ENCODE measurements at places on chromosomes 6 and 20.
A peak's percentile ranks its signal among the peaks of the same experiment; 100 is the strongest.

DNA sequence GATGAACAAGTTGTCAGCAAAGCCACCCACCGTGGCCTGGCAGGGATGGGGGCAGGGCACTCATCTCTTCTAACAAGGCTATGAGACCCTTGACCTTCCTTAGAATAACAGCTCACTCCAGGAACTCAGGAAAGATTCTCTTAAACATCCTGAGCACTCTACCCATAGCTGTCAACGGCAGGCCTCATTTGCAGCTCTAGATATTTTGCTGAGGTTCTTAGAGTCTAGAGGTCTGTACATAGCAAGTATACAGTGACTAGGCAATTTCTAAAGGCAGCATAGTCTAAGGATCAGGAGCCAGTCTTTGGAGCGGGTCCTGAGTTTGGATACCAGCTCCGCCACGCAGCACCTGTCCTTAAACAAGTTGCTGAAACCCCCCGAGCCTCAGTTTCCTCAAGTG is 11.7 kb downstream of the TRERF1 start:
- no peak for DNase-seq

GRCh38 chr20:43016257-43016656 is 173.4 kb downstream of the PTPRT start:
- DNase-seq = no peak

DNA sequence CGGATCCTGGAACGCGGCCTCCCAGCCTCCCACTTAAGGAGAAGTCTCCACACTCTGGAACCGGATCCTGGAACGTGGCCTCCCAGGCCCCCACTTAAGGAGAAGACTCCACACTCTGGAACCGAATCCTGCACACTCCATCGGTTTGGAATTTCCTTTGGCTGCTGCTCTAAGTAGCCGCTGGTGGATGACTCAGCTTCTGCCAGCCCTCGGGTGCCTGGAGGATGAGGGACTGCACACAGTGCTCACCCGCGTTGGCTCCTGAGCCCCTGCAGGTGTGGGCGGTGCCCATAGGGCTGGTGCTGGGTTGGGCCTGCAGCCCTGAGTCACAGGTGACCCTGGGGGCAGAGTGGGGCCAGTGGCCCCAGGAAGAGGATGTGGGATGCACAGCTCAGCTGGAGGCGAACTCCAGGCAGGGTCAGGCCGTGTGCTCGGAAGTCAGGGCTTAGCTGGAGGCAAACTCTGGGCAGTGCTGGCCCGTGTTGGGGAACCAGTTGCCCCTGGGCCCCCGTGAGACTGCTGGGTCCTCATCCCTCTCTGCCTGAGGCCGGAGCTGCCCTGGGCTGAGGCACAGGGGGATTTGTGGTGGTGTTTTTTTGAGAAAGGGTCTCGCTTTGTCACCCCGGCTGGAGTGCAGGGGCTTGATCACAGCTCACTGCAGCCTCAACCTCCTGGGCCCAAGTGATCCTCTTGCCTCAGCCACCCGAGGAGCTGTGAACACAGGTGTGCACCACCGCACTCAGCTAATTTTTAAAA is 13.9 kb upstream of the TNFRSF6B start:
- DNase-seq = no peak

DNA sequence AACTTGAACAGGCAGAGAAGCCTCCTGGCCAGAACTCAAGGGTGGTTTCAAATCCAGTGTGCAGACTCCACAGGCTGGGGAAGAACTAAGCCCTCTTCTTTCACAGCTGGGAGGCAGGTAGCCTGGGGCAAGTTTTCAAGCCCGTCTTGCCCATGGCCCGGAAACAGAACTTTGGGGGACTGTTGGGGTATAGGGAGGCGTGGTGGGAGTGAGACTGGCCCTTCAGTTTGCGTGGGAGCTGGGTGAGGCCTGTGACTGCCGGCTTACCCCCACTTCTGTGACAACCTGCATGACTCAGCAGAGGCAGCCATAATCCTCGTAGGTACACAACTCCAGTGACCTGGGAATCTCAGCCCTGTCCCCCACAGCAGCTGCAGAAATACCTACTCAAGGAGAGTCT is 1125.7 kb downstream of the HACE1 start:
- no peak for DNase-seq

DNA sequence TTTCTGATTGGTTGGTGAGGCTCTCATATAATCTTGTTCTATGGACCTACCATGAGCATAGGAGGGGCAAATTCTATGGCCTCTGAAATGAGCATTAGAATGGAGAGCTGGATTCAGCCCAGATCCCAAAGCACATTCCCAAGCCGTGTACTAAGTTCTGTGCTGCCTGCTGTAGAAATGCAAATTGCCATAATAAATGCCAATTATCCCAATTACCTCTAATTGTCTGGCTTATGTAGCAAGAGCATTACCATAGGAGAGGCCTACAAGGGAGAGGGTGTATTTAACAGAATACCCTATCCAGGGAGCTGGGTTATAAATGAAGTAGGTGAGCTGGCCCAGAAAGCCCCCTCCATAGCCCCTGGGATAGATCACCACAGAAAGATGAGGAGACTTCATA is 126.8 kb downstream of the LRFN2 start:
- no peak for DNase-seq

DNA sequence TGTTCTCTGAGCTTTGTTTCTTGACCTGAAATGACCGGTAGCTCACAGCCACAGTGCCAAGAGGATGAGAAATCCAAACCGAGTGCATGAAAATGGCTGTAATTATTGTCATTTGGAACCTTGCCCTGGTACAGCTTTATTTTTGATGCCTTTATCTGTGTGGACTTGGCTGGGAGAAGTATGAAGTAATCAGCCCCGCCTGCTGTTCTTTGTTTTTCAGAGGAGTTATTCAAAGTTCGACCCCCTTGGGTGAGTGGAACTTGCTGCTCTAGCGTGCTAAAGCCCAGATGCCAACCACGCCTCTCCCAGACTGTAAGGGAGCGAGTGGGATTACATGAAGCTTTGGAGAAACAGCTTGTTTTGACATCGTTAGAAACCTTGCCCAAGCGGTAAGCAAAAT is 48.3 kb downstream of the ECT2L start:
- DNase-seq = no peak

- peak; percentile 9 for DNase-seq
Measured at GRCh38 chr20:60008130-60008808, 50.0 kb downstream of the CDH26 start.

GRCh38 chr20:41599699-41600104 is 18.5 kb downstream of the CHD6 start:
- DNase-seq = no peak

GRCh38 chr6:144546807-144547206 is 261.7 kb downstream of the UTRN start:
- DNase-seq = no peak

DNA sequence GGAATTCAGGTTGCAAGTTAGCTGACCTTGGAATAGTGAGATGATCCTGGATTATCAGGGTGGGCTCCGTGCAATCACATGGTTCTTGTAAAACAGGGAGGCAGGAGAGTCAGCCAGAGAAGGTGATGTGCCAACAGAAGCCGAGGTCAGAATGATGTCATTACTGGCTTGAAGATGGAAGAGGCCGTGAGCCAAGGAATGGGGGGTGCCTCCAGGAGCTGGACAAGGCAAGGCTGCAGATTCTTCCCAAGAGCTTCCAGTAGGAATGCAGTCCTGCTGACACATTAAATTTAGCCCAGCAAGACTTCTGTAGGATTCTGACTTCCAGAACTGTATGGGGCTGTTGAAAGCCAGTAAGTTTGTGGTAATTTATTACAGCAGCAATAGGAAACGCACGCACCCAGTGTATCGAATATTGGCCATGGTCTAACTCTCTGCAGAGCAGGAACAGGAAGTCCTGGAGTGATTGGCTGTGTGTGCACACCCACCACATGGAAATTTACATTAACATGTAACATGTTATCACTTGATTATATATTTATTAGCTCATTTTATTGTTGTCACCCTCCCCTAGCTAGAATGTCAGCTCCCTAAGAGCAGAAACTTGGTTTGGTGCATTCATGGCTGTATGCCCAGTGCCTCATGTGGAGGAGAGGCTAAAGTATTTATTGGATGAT is 19.1 kb downstream of the SLC24A3 start:
- DNase-seq = no peak

DNA sequence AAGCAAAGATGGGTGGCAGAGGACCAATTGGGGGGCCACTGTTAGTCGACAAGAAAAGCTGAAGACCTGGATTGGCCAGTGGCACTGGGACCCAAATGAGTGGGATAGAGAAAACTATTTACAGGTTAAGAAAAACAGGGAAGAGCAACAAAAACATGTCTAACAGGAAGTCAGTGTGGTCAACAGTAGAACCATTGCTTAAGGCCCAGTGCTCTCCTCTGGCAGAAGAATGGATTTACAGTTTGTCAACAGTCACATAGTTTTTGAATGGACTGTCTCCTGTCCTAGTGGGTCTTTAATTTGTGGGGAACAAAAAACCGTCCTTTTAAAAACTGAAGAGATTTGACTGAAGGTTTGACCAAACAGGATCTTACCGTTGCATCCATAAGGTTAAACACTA is 12.1 kb upstream of the WTAP start:
- no peak for DNase-seq

DNA sequence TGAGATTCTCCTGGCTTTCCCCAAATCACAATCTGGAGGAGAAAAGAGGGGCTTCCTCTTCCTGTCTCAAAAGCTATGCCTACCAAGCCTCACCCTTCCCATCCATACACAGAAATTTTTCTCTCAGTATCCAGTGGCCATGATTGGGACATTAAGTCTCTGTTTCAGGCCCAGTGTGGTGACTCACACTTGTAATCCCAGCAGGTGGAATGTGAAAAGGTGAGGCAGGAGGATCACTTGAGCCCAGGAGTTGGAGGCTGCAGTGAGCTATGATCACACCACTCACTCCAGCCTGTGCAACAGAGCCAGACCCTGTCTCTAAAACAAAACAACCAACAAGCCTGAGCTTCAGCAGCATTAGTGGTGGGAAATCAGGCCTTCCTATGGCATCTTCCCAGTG is 210.0 kb downstream of the OGFRL1 start:
- DNase-seq = no peak

- no peak for DNase-seq
Measured at GRCh38 chr20:30502670-30503069, 754.8 kb upstream of the DEFB115 start.

DNA sequence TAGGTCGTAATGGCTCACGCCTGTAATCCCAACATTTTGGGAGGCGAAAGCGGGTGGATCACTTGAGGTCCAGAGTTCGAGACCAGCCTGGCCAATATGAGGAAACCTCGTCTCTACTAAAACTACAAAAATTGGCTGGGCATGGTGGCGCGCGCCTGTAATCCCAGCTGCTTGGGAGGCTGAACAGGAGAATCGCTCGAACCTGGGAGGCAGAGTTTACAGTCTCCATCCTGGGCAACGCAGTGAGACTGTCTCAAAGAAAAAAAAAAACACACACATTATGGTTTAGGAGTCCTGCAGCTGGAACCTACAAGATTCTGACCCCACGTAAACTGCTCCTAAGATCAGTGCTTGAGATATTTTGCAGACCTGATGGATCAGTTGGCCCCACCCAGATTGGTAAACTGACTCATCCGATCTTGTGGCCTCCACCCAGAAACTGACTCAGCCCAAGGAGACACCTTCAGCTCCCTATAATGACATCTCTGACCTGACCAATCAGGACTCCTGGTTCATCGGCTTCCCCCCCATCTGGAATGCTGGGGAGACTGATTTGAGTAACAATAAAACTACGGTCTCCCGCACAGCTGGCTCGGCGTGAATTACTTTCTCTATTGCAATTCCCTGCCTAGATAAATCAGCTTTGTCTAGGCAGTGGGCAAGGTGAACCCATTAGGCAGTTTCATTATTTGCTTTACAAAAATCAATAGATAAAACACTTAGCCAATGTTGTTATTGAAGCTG is 96.2 kb upstream of the BTN3A2 start:
- no peak for DNase-seq

- no peak for DNase-seq
Measured at GRCh38 chr20:38243709-38244020, 16.9 kb downstream of the KIAA1755 start.

DNA sequence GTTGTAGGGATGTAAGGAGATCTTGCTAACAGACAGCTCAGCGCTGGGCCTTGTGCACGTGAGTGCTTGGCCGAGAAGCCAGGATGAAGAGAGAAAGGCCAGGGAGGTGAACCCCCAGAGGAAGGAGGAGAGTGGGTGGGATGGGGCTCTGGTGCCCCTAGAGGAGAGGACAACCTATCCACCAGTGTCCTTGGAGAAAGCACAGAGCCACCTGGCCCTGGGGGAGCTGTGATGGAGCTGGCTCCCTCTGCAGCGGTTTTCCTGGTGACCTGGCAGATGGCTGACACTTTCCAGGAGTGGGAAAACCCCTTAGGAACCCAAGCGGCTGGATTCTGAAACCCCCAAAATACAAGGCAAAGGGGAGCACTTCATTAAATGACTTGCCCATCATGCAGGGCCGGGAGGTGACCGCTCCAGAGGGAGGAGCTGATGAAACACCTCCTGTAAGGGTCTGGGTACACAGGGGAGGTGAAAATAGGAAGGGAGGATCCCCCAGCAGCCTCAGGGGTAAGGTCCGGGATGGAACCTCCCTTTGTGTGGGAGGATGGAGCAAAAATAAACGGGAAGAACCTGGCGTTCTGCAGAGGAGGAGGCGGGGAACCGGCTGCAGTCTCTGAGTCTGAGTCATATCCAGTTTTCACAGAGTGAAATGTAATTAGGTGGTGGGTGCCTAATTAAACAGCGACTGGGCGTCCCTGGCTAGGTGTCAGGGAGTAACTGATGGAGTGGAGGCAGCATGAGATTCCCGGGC is 80.4 kb downstream of the SULF2 start:
- no peak for DNase-seq

DNA sequence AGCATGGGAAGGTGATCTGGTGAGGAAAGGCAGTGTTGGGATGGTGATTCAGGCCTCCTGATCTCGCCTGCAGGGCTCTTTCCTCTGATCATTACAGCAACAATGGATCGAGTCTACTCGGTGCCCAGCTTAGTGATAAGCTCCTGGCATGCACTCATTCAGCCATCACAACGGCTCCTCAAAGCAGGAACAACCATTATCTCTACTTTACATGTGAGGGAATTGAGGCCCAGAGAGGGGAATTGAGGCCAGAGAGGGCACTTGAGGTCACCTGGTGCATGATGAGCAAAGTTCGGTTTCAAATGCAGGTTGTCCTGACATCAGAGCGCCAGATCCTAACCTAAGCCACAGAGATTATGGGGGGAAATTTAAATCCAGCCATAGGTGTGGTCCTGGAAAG is 42.0 kb upstream of the BPIFA2 start:
- no peak for DNase-seq

- DNase-seq = no peak
Measured at GRCh38 chr6:117078624-117079023, 186.7 kb upstream of the VGLL2 start.

DNA sequence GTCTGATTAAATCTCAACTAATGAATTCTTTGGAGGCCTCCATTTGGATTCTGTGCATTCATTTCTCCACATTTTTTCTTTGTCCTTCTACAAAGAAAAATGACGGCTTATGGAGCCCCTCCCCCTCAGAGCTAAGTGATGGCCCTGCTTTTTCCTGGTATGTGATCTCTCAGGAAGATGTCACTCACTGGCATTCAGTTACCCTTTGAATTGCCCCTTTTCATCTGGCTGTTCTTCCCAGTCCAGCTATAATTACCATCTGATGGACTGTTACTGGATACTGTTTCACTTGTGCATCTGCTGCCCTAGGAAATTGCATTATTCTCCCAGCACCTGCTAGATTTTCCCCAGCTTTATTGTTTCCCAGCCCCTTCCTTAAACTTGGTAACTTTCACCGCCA is 151.9 kb downstream of the CFAP61 start:
- DNase-seq = no peak
